SJSA1 (cell line): ENCODE measurements at places on chromosomes 2 and 18.
A peak's percentile ranks its signal among the peaks of the same experiment; 100 is the strongest.

- no peak for DNase-seq
- H3K4me3 ChIP-seq, result no peak overlapping the region
Measured at GRCh38 chr2:106839849-106840595, 45.9 kb downstream of the ST6GAL2 start.

DNA sequence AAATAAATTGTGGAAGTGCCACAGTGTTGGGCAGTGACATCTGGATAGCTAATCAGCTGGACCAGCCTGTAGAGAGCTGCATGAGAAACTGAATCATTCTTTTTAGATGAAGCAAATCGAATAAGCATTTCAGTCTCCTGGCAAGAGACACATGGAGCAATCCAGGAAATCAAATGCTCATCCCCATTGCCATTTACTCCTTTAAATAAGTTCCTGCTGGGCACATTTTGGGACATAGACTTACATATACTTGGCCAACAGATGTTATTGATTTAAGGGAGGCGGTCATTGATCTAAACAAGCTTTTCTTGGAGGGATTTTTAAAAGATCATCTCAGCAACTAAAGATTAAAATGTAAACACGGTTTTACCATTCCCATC, 307.1 kb downstream of the STK39 start:
- no peaks in the 10 kb centered on the region for H3K4me1 ChIP-seq
- H3K27ac ChIP-seq, result no peak overlapping the region
- H3K27me3 ChIP-seq, result no peaks in the 10 kb centered on the region
- DNase-seq, result no peak

- H3K4me3 ChIP-seq, result peak overlapping the region; percentile 22
- no peaks in the 10 kb centered on the region for H3K27me3 ChIP-seq
- H3K4me1 ChIP-seq, result peaks cover 7% of the 10 kb centered on the region
Measured at GRCh38 chr2:227782804-227783203, 30.8 kb upstream of the CCL20 start.

GRCh38 chr2:152588998-152589397, 128.3 kb downstream of the PRPF40A start:
- no peaks in the 10 kb centered on the region for H3K27me3 ChIP-seq
- H3K27ac ChIP-seq, result no peak overlapping the region
- H3K4me3 ChIP-seq, result no peak overlapping the region
- no peak for DNase-seq

DNA sequence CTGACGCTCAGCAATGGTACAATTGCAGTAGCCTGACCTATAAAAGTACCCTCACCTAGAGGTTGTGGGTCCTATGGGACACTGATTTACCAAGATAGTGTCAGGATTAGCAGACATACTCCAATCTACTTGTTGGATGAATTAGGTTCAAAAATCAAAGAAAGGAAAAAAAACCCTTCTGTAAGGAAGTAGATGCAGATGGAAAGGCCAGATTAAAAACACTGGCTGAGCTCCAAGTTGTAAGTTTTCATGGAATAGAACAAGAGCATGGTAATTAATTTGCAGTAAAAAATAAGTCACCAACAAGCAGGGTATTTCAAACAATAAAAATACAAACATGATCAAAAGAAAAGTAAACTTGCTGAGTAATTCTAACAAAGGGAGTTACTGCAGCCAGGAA, 26.4 kb downstream of the IDH1 start:
- no peak overlapping the region for H3K4me3 ChIP-seq
- no peak for DNase-seq
- H3K36me3 ChIP-seq, result no peaks in the 10 kb centered on the region
- H3K27ac ChIP-seq, result no peak overlapping the region
- no peaks in the 10 kb centered on the region for H3K27me3 ChIP-seq
